ENCODE measurements at places on chromosomes 1 and 21. TPM values are rescaled to one million over a fixed set of nuclear protein-coding genes. Genes with fewer than 3 reads are reported as not detected.

DNA sequence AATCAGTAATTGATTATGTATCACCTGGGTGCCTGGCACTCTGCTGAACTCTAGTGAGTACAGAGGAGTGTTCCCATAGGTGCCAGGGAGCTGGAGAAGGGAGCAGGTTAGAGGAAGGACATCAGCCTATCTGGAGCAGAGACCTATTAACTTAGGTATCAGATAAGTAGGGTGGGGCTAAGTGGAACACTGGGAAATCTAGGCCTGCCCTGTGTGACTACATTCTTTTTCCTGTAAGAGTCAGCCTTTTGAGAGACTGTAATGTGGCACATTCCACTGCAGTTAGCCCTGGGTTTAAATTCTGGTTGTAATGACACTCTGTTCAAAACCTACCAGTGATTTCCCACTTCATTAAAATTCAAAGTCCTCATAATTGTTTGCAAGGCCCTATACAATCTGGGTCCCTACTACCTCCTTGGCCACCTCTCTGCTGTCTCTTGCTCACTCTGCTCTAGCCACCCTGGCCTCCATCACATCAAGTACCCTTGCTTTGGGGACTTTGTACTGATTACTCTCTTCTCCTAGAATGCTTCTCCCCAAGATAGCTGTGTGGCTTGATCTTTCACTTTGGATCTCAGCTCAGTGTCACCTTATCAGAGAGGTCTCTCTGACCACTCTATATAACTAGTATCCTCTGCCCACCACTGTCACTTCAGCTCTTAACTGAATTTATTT, 12.9 kb downstream of the STX12 start:
- peaks cover 16% of the 10 kb centered on the region for H3K4me1 ChIP-seq
- H3K36me3 ChIP-seq = peaks cover 8% of the 10 kb centered on the region
- no peak overlapping the region for H3K27ac ChIP-seq
- no peaks in the 10 kb centered on the region for H3K27me3 ChIP-seq

GRCh38 chr1:81217058-81217457, 583.7 kb upstream of the ADGRL2 start:
- no peaks in the 10 kb centered on the region for H3K4me1 ChIP-seq
- H3K27me3 ChIP-seq = no peaks in the 10 kb centered on the region
- no peaks in the 10 kb centered on the region for H3K36me3 ChIP-seq
- no peak for DNase-seq
- no peak overlapping the region for H3K27ac ChIP-seq
- no peak overlapping the region for H3K4me3 ChIP-seq

DNA sequence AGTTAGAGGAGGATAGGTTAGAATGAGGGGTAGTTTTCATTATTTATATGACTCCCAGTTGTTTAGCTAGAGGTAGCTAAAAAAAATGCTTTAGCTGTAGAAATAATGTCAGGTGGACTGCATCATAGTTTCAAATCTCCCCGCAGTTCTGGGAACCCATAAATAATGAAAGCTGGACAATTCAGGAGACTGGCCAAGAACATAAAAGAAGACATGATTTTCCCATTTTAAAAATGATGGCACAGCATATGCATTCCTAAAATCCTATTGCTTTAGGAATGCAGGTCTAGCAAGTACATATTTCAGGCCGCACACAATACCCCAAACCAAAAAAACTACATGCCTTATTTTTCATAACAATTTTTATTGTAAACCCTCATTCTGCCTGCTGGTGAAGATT, 143.3 kb downstream of the CTH start:
- no peak overlapping the region for H3K27ac ChIP-seq
- no peaks in the 10 kb centered on the region for H3K36me3 ChIP-seq
- DNase-seq = no peak
- H3K4me1 ChIP-seq = no peaks in the 10 kb centered on the region

The GPR157 gene
- 2.8 TPM for total RNA-seq

The PTPN22 gene
- 66.2 TPM for total RNA-seq
